EH (cell line): ENCODE measurements at places on chromosomes 5 and 9.

DNA sequence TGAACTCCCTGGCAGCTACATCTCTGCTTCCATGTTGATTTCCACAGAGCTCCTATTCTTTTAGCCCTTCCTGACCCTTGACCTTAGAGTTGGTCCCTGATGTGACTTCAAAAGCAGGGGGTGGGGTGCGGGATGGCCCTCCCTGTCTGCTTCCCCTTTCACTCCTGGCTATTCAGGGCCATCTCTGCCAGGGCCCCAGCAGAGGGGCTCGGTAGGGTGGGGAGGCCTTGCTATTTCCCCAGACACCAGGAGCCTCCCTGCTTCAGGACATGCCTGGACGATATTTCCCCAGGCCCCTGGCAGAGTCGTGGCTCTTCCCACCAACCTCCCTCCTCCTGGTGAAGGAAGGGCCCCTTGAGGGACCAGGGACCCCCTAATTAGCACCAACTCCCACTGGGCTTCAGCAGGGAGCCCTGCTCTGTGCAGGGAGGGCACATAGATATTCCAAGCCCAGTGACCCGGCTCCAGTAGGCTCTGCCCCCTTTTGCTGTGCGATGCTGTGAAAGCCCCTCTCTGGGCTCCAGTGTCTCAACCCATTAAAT lies 17.3 kb downstream of the CORO2A start:
- no peak for DNase-seq

GRCh38 chr5:23507278-23507685 lies at the start of gene PRDM9:
Gene PRDM9, plus strand, starts transcription at chr5:23507609. Its CDS starts 1,425 bp downstream, at chr5:23509034.
- no peak for DNase-seq

- DNase-seq, result no peak
Measured at GRCh38 chr5:124581738-124582560, 164.5 kb downstream of the ZNF608 start.

GRCh38 chr9:71079451-71079850 lies 42.0 kb downstream of the TRPM3 start:
- peak; percentile 76 for DNase-seq

DNA sequence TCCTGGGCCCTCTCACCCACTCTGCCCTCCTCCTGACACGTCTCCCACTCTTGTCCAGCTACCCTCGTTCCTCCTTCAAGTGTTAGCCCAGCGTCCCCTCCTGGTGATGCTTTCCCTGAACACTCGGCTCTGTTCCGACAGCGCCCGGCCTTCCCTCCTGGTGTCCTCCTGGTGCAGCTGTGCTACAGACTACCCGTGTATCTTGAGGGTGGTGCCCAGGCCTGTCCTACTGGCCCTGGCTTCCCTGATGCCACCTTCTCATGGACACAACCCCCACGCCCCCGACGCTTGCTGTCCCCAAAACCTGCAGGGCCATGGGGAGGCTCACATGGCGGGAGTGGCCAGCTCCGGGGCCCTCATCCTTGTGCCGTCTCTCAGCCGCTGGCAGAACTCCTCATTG lies 21.4 kb upstream of the SCGB3A1 start:
- DNase-seq, result no peak

GRCh38 chr5:107300721-107301327 lies 369.9 kb downstream of the EFNA5 start:
- no peak for DNase-seq

DNA sequence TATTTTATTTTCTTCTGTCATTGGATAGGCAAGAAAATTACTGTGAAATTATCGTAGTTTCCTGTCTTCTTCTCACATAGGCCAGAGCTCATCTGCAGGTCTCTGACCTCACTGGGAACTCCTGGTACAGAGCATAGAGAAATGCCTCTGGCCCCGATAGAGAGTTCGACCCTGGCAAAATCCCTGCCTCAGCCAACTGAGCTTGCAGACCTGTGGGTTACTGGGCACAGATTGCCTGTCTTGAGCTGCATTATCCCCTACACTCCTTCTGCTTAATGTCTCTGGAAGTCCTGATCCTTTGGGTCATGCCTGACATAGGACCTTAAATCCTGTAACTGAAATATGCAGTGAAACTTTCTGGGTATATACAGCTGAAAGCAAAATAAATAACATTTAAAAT lies 439.3 kb upstream of the CTNND2 start:
- DNase-seq, result no peak

DNA sequence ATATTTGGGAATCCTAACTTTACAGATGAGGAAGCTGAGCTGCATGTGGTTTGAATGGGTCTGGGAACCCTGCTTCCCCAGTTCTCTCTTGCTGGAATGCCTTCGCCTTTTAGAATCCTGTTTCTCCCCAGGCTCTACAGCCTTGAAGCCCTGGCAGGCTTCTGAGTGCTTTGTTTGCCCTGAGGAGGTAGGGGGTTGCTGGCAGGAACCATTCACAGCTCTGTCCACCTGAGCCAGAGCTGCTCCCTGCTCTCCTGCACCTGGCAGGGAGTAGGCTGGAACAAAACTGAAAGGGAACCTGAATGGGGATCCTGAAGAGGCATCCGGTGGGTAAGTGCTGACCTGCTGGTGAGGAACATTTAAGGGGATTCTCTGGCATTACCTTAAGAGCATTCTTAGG lies 33.0 kb downstream of the KIF4B start:
- no peak for DNase-seq

DNA sequence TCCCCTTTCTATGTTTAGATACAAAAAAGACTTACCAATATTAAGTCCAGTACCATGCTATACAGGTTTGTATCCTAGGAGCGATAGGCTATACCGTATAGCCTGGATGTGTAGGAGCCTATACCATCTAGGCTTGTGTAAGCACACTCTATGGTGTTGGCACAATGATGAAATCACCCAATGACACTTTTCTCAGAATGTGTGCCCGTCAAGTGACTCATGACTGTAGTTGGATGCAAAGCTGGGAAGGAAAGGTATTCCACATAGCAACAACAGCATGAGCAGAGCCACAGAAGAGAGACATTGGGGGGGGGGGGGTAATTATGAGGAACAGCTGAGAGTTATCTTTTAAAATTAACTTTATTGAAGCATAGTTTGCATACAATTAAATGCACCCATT lies 63.2 kb downstream of the TTLL11 start:
- peak; percentile 14 for DNase-seq

DNA sequence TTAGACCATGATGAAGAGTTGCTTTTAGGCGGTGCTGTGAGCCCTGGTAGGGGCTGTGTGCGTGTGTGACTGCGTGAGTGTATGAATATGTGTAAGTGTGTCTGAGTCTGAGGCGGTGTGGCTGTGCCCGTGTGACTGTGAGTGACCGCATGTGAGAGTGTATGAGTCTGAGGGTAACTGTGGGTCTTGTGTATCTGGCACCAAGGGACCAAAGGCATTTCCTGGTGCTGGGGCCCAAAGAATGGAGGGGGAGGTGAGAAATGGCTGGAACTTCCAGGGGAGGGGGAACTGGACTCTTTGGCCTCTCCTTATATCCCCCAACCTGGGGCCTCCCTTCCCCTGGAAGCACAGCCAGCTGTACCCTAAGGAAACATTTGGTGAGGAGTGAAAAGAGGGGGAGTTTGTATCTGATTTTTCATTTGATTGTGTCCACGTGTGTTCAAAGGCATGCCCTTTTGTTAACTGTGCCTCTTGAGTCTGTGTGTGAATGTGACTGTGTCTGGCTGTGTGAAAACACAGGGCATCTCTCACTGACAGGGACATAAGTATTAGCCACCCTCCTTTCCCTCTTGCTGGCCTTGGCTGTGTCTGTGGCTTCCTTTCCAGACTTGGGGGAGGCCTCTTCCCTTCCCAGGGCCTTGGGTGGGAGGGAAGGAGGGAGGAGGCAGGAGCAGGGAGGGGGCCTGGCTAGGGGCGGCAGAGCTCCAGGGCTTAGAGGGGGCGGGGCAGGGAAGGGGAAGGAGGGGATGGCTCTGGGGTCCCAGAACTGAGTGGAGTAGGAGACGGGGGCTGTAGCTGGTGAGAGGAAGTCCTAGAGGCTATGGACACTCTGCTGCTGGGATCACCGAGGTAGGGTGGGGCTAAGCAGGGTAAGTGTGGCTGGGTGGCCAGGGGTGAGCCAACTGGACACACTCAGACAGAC lies 1.4 kb downstream of the IL11RA start:
- peak; percentile 74 for DNase-seq

GRCh38 chr9:31608416-31608815 lies 776.0 kb upstream of the ACO1 start:
- DNase-seq, result no peak

GRCh38 chr9:112325600-112325999 lies 7.8 kb downstream of the PTBP3 start:
- no peak for DNase-seq

- no peak for DNase-seq
Measured at GRCh38 chr9:72205513-72205912, 56.3 kb downstream of the GDA start.

DNA sequence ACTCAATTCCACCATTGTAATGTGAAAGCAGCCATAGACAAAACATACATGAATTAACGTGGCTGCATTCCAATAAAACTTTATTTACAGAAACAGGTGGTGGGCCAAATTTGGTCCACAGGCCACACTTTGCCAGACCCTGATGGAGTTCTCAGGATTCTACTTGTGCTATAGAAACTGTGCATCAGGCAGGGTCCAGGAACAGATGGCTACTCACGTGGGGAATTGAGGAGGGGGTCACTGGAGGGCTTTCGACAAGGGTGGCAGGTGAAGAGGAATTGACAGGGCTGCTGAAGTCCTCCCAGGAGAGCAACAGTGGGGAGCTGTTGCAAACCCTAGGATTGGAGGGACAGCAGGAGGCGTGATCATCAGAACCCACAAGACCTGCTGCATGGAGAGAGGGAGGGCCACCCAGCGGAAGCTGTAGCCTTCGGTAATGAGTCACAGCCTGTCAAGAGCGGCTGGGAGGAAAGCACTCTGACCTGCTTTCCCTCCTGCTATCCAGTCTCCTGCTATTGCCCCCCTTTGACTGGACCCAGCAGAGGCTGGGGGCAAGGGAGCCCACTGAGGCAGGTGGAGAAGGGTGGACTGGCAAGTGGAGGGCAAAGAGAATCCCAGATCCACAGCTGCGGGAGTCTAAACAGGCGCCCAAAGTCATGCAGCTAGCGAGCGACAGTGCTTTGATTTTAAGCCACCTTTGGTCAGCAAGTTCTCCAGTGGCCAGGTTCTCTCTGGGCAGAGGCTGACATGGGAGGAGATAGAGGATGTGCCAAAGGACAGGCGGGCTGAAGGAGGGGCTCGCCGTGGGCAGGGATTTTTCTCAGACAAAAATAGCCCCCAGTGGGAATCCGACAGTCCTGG lies 138.3 kb upstream of the SMIM23 start:
- peak; percentile 70 for DNase-seq

- DNase-seq, result no peak
Measured at GRCh38 chr5:135955525-135955924, 742 bp upstream of the LECT2 start.

GRCh38 chr5:92309336-92309991 lies 926.3 kb upstream of the ARRDC3 start:
- DNase-seq, result peak; percentile 50

- DNase-seq, result no peak
Measured at GRCh38 chr9:71549023-71549422, 219.3 kb downstream of the CEMIP2 start.

GRCh38 chr5:20555034-20555433 lies 567.0 kb upstream of the CDH18 start:
- DNase-seq, result no peak

DNA sequence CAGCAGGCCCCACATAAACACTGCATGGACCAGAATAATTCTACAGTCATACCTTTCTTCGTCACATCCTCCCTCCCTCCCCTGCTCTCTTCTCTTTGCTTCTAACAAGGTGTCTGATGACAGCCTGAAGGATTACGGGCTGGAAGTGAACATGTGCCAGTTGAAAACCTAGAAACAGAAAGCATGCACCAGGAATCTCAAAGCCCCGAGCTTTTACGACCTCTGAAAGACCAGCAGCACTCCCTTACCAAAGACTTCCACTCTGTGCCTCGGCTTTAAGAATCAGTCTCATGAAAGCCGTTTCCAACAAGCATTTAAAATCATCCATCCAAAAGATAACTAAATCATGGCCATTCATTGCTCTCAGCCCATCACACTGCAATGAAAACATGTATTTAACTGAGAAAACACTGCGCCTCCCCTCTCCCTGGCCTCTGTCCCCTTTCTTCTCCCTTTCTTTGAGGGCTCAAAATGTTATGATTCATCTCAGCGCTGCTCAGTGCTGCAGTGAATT lies 21.3 kb downstream of the MSX2 start:
- no peak for DNase-seq

DNA sequence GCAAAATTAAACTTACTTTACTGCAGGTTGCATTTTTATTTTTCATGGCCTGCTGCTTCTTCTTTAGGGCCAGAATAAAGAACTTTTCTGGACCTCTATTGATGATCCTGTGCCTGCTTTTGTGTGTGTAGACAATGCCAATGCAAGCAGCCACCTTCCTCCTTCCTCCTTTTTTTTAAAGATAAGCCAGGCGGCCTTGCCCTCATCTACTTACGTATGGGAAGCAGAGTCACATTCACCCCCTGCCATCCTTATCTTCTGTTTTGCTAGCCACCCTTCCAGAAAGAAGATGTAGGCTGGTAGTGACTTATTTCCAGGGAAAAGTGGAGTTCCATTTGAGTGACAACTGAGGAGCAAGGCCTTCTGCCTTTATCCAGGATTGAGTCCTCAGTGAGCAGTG lies 122.9 kb downstream of the KDM4C start:
- DNase-seq, result no peak

GRCh38 chr5:143979044-143979690 lies 167.2 kb downstream of the HMHB1 start:
- DNase-seq, result peak; percentile 20

- DNase-seq, result no peak
Measured at GRCh38 chr5:137199201-137199600, 299.9 kb downstream of the SPOCK1 start.

DNA sequence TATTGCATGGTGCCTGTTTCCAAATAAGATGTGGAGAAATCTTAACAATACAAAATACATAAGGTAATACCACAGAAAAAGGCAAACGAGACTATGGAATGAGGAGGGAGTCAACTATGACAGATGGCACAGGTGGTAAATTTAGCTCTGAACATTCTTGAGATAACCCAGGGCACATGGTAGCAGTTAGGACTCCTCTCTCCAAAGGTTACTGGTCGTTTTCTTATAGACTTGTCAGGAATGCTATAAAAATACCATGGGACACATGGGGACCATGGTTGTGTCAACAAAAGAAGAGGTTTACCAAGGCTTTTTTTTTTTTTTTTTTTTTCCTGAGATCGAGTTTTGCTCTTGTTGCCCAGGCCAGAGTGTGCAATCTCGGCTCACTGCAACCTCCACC lies 209.4 kb upstream of the RFX3 start:
- peak; percentile 40 for DNase-seq

DNA sequence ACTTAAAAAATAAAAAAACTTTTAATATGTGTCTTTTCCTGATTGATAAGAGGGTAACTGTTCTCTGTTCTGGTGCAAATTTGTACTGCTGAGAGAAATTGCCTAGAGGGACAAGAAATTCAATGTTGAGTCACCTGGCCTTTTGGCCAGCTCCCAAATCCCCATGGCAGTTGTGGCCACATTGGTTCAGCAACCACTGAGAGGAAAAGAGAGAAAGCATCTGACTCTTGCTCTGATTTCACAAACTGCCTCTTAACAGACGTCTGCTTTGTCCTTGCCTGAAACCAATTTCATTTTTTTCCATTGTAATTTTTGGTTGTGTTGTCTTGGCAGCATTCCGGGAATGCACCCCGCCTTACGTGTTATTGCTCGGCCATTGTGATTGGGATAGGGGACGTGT lies 42.4 kb downstream of the NTRK2 start:
- peak; percentile 68 for DNase-seq

GRCh38 chr5:30041831-30042385 lies 1151.6 kb upstream of the CDH6 start:
- no peak for DNase-seq
